ENCODE measurements at places on chromosomes 5 and 9. TPM values are rescaled to one million over a fixed set of nuclear protein-coding genes. Genes with fewer than 3 reads are reported as not detected.

DNA sequence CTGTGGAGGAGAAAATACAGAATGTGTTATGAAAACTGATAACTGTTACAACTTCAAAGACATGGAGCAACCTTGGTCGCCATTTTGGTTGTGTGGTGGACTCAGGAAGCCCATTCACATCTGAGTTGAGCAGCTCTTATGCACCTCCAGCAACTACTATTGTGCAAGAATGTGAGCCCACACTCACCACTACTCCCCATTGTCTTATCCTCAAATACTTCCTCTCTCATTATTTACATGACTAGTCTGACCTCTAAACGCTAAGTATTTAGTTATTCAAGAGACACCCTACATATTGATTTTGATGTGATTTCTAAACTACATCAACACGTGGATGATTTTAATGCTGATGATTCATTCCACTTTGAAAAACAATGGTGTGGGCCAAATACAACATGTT is 516.6 kb upstream of the CLINT1 start:
- no peaks in the 10 kb centered on the region for H3K36me3 ChIP-seq
- H3K4me3 ChIP-seq: no peak overlapping the region
- no peaks in the 10 kb centered on the region for H3K27me3 ChIP-seq
- DNase-seq: no peak
- no peak overlapping the region for H3K27ac ChIP-seq
- no peaks in the 10 kb centered on the region for H3K4me1 ChIP-seq

DNA sequence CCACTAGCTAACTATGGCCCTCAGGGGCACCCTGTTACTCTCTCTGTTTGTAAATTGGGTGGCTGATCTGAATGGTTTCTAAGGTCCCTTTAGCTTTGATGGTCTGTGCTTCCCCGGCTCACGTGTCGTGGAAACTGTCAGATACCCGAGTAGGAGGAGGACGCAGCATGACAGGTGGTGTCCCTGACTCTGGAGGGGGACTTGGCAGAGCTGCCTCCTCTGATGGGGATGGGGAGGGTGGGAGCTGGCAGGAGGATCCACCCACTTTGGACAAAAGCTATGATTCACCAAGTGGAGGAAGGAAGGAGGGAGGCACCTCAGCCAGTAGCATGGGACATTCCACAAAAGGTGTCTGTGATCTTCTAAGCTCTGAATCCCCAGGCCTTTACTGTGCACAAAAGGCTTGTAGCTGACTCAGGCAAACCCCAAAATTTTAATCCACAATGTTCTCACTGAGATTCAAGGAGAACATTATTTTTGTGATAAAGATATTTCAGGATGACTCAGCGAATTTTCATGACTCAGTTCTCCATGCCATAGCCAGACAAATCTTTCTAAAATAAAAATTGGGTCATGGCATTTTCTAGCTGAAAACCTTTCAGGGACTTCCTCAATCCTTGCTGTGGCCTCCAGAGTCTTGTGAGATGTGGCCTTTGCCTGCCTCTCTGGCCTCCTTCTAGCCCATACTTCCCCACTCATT is 131.0 kb upstream of the BRINP1 start:
- no peaks in the 10 kb centered on the region for H3K4me1 ChIP-seq
- no peak for DNase-seq
- no peaks in the 10 kb centered on the region for H3K36me3 ChIP-seq
- H3K27me3 ChIP-seq: no peaks in the 10 kb centered on the region

The OR1L1 gene
- not detected for total RNA-seq

DNA sequence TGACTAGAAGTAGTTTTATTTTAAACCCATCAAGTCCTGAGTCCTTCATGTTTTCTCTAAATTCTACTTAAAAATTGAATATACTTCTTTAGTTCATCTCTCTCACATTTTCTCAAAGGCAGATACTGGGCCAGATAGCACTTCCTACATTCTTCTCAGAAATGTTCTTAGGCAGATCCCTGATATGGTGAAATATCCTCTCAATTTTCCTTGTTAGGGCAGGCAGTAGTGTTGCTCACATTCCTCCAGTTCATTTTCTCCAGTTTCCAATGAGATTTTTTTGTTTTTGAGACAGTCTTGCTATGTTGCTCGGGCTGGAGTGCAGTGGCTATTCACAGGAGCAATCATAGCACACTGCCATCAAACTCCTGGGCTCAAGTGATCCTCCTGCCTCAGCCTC is 5.7 kb downstream of the GCNT1 start:
- DNase-seq: no peak
- no peaks in the 10 kb centered on the region for H3K4me1 ChIP-seq
- no peaks in the 10 kb centered on the region for H3K27me3 ChIP-seq
- no peaks in the 10 kb centered on the region for H3K36me3 ChIP-seq

DNA sequence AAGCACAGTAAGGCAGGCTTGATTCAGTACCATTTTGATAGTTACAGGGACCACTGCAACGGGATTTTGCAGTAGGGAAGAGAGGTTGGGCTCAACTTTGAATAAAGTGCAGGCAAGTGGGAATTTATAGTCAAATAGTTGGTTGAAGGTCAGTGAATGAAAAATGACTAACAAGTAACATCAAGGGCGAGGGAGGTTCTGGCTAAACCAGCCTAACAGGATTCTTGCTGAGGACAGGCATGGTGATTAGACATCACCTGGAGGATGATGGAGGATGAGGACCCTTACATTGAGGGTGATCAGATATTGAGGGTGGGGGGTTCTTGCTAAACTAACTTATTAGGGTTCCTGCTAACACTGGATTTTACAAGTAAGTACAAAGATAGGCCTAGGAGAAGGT is 66.1 kb upstream of the SMC5 start:
- no peak overlapping the region for H3K4me3 ChIP-seq
- H3K4me1 ChIP-seq: no peaks in the 10 kb centered on the region
- no peak for DNase-seq
- H3K36me3 ChIP-seq: no peaks in the 10 kb centered on the region

GRCh38 chr5:124634741-124635323 is 111.6 kb downstream of the ZNF608 start:
- H3K36me3 ChIP-seq: no peaks in the 10 kb centered on the region
- H3K27ac ChIP-seq: no peak overlapping the region
- no peak for DNase-seq
- H3K27me3 ChIP-seq: no peaks in the 10 kb centered on the region
- no peaks in the 10 kb centered on the region for H3K4me1 ChIP-seq

Data from tibial nerve (tissue), 4 donors.